SK-N-SH (cell line): ENCODE measurements at places on chromosomes 2 and 18.

- no peak for DNase-seq
Observed at GRCh38 chr2:237996021-237996593, 29.3 kb downstream of the UBE2F start.

- DNase-seq: no peak
Observed at GRCh38 chr2:118103951-118104940, 16.0 kb downstream of the INSIG2 start.

GRCh38 chr2:54524226-54524991, 68.3 kb downstream of the SPTBN1 start:
- DNase-seq: no peak

- no peak for DNase-seq
Observed at GRCh38 chr2:196941398-196942078, 15.0 kb upstream of the PGAP1 start.

- peak; percentile 52 for DNase-seq
Observed at GRCh38 chr2:20242727-20243377, 17.9 kb upstream of the SDC1 start.

DNA sequence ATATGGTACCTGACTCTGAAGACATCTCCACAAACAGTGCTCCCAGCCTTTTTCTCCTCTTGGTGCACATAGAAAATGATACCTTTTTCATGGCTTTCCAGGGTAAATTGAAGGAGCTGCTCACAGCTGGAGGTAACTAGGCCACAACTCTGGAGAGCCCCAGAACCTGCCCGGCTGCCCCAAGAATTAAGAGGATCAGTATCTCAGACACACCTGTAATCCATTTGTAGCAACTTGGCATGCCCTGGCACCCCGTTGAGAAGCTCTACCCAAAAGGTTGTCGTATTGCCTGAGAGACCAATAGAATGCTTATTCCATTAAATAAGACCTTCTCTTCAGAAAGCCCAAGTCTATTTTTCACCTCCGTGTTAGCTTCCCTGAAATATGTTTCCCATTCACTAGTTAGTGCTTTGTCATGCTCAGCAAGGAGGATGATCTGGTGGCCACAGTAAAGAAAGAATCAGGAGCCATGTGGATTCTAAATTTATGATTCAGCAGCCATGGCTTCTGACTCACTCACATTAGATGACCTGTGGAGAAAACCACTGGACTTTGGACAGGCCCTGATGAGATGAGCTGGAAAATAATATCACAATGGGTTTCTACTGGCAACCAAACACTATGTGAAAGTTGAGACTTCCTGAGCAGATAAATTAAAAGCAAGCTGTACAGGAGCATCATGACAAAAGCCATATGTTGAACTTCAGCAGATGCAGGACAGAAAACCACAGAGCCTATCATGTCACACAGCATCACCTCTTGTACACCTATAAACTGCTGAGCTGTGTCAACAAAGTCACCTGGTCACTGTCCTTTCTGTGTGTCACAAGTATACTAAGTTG, 253.3 kb upstream of the OSR1 start:
- no peak for DNase-seq

DNA sequence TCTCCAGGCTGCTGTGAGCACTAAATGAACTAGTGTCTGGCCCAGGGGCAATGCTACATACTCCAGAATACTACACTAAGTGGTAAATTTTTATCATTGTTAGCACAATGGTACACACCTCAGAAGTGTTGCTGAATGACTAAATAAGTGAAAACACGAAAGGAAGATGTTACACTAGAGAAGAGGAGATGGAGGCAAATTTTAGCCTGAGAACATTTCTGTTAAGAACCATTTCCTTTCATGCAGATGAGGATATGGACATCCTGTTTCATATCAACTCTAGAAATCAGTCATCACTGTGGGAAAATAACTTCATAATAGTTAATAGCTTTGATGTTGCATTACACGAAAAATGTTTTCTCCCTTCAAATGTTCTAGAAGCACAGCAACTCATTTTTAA, 117.6 kb upstream of the STK17B start:
- no peak for DNase-seq

GRCh38 chr2:191617575-191617974, 60.4 kb upstream of the NABP1 start:
- no peak for DNase-seq

- peak; percentile 49 for DNase-seq
Observed at GRCh38 chr18:907115-907884, 2.6 kb downstream of the ADCYAP1 start.

GRCh38 chr2:127053731-127054603, 53.0 kb downstream of the BIN1 start:
- peak; percentile 52 for DNase-seq

DNA sequence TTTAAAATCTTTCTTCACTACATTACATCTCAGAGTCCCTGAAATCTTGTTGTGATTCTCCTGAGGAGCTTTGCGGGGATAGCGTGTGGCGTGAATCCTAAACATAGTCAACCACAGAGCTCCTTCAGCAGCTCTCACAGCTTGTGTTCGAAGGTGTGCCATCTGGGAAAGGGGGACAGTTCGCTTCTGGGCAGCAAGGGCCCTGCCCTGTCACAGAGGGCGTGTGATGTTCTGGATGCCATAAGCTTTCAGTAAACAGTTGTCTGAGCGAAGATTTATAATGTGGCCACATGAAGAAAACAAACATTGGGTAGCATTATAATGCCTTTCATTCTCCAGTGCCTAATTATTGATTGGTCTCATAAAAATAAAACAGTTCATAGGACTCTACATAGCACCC, 172.5 kb downstream of the MYO1B start:
- no peak for DNase-seq

GRCh38 chr2:196592911-196593881, 46.3 kb upstream of the CCDC150 start:
- peak; percentile 90 for DNase-seq

GRCh38 chr2:217636578-217636977, 366.2 kb downstream of the TNS1 start:
- no peak for DNase-seq

- DNase-seq: no peak
Observed at GRCh38 chr18:36212301-36213171, 25.2 kb downstream of the MOCOS start.

GRCh38 chr2:198973181-198973580, 484.6 kb downstream of the SATB2 start:
- peak; percentile 2 for DNase-seq

- DNase-seq: no peak
Observed at GRCh38 chr18:48917579-48918517, 32.9 kb downstream of the SMAD7 start.

GRCh38 chr2:8568543-8569302, 113.1 kb upstream of the ID2 start:
- DNase-seq: no peak

DNA sequence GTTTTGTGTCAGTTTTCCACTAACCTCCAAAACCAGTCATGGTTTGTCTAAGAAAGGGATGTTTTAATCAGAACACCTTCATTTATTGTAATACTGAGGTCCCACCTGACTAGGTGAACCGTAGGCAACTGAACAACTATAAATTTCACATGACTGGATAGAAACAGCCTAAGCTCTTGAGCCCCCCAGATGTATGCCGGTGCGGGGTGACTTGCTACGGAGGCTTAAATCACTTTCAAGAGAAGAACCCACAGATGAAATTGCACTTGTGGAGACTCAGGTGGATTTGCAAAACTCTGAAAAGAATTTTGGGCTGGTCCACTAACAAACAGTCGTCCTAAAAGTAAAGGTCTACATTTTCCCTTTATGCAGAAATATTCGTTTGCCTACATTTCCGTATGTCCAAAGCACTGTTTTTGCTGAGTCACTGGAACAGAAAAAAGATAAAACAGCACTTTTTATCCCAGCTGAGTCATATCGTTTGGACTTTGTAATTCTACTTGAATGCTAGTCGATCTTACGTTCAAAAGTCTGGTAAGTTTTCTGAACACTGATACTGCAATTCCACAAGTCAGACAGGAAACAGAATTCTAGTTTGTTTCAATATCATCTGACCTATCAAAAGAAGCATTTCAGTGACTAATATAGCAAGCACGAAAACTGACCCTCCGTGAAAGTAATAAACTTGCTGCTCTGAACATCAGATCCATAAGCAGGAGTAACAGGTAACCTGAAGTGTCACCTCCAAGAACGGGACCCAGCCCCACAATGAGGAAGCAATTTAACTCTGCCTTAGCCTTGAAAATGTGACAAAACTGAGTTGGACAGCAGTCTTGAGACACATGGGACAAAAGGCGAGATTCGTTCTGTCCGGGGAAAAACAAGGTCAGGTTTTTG, 18.1 kb downstream of the ZNF516 start:
- no peak for DNase-seq
